ENCODE measurements at places on chromosomes 3 and 15.

DNA sequence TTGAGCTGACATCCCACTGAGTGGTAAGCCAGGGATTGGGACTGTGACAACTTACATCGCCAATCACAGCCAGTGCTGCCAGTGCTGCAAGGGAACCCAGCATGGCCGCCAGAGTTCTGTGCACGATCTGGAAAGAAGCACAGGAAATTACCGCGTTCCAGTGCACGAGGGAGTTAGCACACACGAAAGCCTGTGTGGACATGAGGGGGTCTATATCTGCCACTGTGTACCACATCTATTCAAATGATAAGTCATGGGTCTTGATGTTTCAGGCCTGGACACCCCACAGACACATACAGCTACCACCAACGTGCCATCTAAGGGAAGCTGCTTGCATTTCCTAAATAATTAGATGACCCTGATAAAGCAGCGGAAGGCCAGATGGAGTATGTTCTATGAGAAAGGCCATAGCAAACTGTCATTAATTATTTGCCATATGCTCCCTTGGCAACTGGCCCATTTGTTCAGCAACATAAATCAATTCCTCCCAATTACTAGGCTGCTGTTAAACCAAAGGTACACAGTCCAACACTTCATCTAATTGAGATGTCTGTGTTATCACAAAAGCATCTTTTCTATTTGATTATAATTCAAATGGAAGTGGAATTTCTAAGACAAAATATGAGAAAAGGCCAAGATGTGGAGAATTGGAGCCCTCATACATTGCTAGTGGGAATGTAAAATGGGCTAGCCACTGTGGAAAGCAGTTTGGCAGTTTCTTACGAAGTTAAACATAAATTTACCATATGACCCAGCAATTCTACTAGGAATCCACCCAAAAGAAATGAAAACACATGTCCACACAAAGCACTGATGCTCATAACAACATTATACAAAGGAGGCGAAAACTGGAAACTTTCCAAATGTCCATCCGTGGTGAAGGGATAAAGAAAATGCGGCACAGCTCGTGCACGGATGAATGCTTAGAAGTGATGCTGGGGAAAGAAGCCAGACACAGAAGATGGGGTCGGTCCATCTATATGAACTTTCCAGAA lies 108.3 kb downstream of the OCA2 start:
- DNase-seq = no peak

GRCh38 chr15:78726870-78727551 lies 84.3 kb downstream of the ADAMTS7 start:
- no peak for DNase-seq

DNA sequence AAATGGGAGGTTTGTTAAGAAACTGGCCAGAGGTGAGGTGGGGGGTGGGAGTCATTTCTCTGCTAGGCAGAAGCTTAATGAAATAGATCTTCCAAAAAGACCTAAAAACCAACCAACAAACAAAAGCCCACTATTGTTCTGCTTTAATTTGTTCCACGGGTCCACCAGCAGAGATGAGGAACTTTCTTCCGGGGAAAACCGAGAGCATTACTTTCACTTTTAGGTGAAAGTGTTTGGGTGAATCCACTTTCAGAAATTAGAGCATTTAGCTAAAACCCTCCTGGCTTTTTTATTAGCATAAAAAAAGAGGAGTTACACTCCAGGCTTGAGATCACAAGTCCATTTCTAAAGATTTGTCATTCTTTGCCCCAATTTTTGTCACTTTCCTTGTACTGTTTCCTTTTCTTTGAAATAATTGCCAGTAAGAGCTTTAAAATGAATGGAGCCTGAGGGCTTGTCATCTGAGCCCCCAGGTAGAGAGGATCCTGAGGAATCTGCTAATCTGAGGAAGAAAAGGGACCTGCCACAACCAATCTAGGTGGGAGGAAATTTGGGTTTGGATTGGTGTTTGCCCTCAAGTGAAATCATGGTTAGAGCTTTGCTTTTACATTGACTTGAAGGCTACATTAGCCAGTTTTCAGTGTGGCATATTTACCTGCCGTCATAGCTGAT lies 667.6 kb downstream of the NAALADL2 start:
- no peak for DNase-seq

- DNase-seq = no peak
Observed at GRCh38 chr3:23785097-23785645, 20.6 kb upstream of the UBE2E1 start.

GRCh38 chr15:38202361-38202760 lies 50.3 kb upstream of the SPRED1 start:
- no peak for DNase-seq

GRCh38 chr3:117893001-117893400 lies 1141.6 kb downstream of the IGSF11 start:
- no peak for DNase-seq

DNA sequence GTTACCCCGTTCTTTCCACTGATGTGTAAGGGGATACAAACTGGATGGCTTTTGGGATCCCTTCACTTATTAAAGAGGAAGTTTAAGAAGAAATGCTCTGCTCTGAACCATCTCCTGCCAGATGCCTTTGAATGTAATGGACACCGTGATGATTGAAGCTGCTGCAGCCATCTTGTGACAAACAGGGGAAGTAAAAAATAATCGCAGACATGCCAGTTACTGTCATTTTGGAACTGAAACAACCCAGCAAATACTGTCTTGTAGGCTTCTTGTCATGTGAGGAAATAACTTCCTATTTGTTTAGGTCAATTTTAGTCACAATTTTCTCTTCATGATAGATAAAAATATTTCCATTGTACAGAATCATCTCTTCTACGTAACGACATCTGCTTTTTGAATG lies 224.0 kb downstream of the CHL1 start:
- DNase-seq = no peak

- DNase-seq = no peak
Observed at GRCh38 chr15:51917493-51917892, 54.1 kb downstream of the LEO1 start.

- no peak for DNase-seq
Observed at GRCh38 chr15:41887161-41887560, 6.7 kb downstream of the SPTBN5 start.

- no peak for DNase-seq
Observed at GRCh38 chr3:7518456-7518855, 657.5 kb downstream of the GRM7 start.

GRCh38 chr15:73781038-73781925 lies 28.1 kb upstream of the INSYN1 start:
- DNase-seq = no peak

GRCh38 chr3:110902453-110903085 lies 169.0 kb upstream of the NECTIN3 start:
- DNase-seq = no peak

DNA sequence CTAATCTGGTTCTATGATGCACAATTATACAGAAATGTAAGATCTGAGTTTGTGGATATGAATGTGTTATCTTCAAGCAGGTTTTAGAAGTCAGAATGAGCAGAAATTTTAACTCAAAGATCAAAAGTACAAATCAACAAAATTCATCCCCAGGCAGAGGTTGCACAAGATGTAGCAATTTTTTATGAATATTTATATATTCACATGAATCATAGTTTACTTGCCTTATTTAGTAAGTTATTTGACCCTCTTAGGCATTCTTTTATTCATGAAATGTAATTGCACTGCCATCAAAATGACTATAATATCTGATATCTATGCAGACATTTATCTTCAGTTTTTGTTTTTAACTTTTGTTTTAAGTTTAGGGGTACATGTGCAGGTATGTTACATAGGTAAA lies 103.1 kb upstream of the DAZL start:
- no peak for DNase-seq

DNA sequence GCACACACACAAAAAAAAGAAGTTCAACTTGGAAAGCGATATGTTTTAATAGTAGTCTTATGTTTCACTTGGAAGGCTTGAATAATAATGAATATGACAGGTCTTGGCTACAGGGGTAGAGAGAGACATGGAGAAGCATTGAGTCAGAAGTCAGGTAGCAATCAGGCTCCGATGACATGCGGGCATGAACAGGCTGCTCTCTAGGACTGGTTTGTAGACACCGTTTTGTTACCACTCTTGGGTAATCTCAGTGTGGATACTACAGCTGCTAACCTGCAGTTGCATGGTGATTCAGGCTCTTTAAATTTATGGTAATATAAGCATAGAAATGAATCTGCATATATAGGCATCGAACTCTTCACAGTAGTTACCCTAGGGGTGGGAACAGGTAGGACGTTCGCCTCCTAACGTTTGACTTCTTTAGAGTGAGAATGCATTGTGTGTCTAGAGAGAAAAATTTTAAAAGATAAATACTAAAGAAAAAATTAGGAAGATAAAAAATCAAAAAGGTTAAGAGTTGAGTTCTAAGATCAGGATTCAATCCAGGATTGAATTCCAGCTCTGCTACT lies 241.6 kb upstream of the KBTBD8 start:
- no peak for DNase-seq

DNA sequence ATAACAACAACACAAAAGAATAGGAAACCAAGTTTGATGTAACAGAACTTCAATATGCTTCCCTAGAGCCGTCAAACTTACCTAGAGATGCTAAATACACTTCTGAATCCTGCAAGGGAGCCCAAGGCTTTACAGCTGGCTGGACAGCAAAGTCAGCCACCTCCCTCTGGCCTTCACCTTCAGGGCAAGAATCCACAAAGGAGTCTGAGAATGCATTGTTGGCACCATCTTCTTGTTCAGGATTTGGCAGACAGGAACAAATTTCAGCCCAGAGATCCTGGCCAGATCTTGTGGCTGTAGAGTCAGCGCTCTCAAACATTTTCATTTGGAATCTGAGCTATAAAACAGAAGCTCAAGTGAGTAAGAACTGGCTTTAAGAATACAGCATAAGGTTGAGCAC lies 2.2 kb downstream of the CCDC32 start:
- no peak for DNase-seq

- DNase-seq = no peak
Observed at GRCh38 chr15:92672102-92672501, 16.5 kb upstream of the FAM174B start.

DNA sequence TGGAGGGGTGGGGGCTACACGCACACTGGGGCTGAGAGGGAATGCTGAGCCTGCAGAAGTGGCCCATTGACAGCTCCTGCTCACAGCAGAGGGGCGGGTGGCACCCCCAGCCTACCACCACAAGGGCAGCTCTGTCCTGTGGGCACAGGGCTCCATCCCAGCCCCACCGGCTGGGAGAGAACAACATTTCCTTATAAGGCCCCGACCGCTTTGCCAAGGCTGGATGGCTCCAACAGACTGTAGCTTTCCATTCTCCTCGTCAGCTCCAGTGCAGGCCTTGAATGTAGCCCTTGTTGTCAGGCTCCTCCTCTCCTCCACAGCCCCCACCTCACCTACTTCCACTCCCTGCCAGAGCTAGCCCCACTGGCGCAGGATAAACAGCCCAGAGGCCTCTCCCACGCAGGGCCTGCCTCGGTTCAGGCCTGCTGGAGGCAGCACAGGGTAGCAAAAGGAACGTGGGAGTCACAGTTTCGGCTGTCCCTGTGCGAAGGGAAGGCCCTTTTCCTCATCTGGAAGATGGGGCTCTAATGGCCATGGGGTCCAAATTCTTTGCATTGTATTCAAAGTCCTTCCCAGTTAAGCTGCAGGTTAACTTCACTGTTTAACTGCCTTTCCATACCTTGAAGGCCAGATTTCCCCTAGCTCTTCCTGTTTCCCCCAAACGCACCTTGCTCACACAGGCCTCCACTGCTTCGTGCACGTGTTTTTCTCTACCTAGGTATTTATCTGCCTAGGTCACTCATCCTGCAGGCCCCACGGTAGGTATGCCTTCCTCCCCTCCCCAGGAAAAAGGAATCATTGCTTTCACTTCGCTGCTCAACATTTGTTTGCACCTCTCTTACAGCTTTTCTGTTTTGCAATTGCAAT lies 101.6 kb upstream of the LPP start:
- DNase-seq = no peak

GRCh38 chr15:45128971-45129639 lies 574 bp downstream of the DUOXA1 start:
- no peak for DNase-seq

DNA sequence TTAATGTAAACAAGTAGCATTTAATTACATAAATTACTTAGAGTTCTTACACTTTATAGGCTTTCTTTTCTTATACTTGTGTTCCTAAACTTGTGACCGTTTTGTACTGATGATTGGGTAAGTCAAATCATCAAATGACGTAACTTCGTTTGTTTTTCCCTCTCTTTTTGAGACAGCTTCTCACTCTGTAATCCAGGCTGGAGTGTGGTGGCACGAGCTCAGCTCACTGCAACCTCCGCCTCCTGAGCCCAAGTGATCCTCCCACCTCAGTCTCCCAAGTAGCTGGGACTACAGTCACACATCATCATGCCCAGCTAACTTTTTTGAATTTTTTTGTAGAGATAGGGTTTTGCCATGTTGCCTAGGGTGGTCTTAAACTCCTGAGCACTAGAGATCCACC lies 226.0 kb downstream of the TCF12 start:
- no peak for DNase-seq

DNA sequence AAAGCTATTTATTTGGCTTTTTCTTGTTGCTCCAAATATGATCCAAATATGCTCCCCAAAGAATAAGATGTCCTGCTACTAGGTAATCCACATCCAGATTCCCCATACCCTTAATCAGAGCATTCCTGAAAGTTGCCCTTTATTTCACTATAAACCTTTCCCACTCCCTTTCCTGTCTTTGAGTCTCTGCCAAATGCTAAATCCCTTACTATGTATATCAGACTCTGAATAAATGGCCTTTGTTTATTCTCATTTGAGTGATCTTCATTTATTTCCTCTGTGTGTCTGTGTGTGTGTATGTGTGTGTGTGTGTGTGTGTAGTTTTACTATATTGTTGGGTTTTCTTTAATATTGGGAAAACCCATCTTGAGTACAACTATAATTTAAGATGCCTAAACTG lies 7.0 kb upstream of the SPICE1 start:
- no peak for DNase-seq

GRCh38 chr15:25738171-25738965 lies 124.8 kb downstream of the ATP10A start:
- no peak for DNase-seq

DNA sequence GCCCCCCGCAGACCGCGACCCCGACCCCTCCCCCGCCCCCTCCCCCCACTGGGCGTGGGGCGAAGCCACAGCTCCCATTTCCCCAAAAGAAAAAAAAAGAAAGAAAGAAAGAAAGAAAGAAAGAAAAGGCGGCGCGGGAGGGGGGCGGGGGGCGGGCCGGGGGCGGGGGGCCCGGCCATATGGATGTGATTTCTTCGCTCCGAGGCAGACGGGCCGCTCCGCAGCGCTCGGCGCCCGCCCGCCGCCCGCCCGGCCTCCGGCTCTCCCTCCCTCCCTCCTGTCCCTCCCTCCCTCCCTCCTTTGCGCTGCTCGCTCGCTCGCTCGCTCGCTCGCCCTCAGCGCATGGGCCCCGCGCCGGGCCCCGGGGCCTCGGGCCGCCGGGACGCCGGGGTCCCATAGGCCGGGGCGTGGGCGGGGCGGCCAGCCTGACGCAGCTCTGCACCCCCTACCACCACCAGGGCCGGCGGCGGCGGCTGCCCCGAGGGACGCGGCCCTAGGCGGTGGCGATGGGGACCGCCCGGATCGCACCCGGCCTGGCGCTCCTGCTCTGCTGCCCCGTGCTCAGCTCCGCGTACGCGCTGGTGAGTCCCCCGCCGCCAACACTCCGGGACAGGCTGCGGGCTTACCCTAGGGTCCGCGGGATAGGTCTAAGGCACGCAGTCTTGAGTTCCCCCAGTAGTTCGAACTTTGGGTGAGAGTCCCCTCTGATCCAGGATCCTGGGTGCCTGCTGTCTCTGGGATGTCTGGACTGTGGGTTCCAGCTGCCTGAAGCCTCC lies 5.7 kb downstream of the PTH1R start:
- no peak for DNase-seq

GRCh38 chr3:121557426-121557934 lies 10.3 kb upstream of the ARGFX start:
- DNase-seq = no peak

- DNase-seq = no peak
Observed at GRCh38 chr3:63927422-63928280, 15.5 kb upstream of the SCAANT1 start.
